ENCODE measurements at places on chromosomes 2 and 18. TPM values are rescaled to one million over a fixed set of nuclear protein-coding genes. Genes with fewer than 3 reads are reported as not detected.

DNA sequence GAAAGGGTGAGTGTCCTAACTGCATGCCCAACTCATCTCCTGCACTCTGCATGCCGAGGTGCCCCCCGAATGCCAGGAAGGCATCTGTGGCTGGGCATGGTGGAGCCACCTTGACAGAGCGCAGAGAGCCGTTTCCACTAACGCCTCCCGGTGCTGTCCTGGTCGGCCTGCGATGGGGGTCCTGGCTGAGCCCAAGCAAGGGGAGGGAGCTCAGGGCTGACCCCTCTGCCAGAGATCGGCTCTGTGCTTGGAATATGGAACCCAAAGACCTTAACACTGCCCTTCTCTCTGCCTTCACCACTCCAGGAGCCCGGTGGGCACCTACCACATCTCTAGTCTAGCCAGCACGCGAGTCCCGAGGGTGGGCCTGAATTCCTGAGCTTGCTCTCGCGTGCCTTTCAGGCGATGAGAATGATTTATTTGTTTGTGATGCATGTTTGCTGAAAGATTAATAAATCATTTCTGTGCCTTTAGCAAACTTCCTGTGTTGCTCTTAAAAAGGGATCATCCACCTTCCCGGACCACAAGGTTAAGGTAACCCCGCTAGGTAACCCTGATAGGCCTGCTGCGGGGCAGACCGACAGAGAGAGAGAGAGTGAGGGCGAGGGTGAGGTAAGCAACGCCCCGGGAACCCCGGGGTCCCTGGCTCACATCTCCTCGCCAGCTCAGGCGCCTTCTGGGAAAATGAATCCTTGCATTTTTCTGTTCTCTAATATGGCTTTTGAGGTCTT lies 35.3 kb downstream of the PDIA6 start:
- DNase-seq, result no peak

- DNase-seq, result no peak
Observed at GRCh38 chr18:66558773-66559172, 45.1 kb downstream of the CDH19 start.

- no peak for DNase-seq
Observed at GRCh38 chr2:151350579-151351195, 6.7 kb upstream of the TNFAIP6 start.

- DNase-seq, result no peak
Observed at GRCh38 chr2:107383691-107384090, 443.0 kb upstream of the RGPD4 start.

Gene DHRS9
- 0.29 TPM for total RNA-seq

Gene IGFBP5
- total RNA-seq, result 51.2 TPM

Gene EML6
- total RNA-seq, result 1.2 TPM

Gene AQP4
- 1.3 TPM for total RNA-seq
